SHP77 treated with DMSO at 0.1 percent for 48 hours (cell line): ENCODE measurements at places on chromosomes 1 and 21.
A peak's percentile ranks its signal among the peaks of the same experiment; 100 is the strongest.

DNA sequence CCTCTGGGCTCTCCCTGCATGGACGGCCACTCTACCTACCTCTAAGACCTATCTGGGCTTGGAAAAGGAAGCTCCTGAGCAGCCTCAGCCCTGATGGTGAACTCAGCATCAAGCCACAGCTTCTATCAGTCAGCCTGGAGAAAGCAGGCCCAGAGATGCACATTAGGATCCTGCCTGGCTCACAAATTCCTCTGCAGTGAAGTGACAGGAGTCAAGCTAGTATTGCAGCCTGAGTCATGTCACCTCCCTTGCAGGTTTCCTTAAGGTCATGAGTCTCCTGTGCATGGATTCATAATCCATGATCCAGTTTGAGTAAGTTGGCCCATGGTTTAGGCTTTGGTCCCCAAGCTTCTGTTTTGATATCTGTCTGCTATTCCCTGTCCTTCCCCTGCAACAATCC is 37.9 kb upstream of the DUSP10 start:
- no peak for DNase-seq

DNA sequence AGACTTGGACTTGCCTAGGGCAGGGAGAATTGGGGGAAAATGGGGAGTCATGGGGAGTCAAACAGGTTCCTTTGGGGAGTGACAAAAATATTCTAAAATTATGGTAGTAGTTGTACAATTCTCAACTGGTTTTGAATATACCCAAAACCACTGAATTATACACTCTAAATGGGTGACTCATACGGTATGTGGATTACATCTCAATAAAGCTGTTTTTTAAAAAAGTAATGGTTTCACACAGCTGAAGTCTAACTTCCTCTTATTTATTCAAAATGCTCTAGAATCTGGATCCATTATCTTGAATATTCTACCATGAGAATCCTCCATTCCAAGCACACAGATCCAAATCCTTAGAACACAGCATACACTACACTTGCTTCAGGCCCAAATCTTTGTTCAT is 11.1 kb downstream of the EIF4G3 start:
- no peak for DNase-seq

DNA sequence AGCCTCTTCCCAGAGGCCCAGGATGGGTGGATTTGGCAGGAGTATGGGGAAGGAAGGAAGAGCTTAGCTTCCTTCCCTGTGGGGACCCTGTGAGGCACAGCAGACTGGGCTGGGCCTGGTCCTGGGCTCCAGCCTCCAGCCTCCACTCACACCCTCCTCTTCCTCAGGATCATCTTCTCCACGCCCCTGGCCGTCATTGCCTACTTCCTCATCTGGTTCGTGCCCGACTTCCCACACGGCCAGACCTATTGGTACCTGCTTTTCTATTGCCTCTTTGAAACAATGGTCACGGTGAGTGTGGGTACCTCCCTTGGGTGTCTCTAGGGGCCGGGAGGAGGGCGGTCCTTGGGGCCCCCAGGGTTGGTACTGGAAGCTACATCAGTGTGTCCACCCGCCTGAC is 10.1 kb downstream of the MFSD2A start:
- DNase-seq, result no peak

DNA sequence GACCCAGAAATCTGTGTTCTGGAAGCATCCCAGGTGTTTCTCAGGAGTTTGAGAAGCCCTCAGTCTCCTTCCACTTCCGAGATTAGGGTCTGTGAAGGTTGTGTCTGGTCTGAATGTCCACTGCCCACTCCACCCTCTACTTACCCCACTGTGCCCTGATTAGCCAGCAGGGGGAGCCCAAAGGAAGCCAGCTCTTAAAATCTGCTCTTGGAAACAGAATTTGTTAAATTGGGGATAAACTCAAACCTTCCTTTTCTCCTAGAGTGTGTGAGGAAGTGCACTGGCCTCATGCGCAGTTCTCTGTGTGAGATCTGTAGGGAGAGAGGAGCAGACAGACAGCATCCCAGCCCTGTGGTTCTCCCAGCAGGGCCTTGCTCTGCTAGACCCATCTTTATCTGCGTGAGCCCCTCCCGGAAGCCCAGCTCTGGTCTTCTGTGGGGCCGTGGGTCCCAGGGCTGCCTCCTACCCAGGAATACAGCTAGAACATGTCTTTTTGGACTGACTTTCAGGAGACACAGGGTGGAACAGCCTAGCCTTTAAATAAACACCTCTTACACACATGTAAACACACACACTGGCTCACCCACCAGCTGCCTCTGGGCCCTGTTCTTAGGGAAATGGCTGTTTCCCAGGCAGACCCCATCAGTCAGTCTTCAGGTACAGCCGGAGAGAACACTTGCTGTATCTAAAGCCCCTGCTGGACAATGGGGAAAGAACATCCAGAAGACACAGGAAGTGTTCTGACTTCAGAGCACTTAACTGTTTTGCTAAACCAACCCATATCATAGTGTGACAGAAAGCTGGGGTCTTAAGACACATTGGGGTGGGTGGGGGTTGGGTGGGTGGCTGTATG is 52.2 kb downstream of the SMYD2 start:
- peak; percentile 20 for DNase-seq
